Stimulated activated CD8-positive, alpha-beta memory T cell treated with anti-CD3 and anti-CD28 coated beads, Interleukin-15, amount 100 ng/mL, for 48 hours (primary cell): ENCODE measurements at places on chromosomes 5 and 9.
A peak's percentile ranks its signal among the peaks of the same experiment; 100 is the strongest.

DNA sequence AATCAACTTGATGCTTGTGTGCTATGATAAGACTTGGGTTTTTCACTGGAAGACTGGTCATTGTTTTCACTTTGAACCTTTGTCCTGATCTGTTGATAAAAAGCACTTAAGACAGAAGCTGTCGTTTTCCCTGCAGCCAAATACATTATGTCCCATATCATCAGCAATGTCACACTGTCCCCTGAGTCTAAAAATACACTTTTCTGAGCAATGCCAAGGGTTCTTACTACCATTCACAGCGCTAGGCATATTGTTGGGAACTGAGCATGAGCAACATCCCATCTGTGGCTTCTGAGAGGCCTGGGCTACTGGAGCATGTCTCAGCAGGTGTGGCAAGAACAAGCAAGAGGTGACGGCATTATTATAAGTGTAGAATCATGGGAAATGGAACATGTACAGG lies 81.8 kb downstream of the SEMA6A start:
- no peak for DNase-seq

- DNase-seq = no peak
Measured at GRCh38 chr9:13088720-13089427, 190.6 kb downstream of the MPDZ start.

- DNase-seq = no peak
Measured at GRCh38 chr5:154394307-154394706, 51.5 kb upstream of the SAP30L start.

GRCh38 chr5:153629027-153629895 lies 138.8 kb downstream of the GRIA1 start:
- no peak for DNase-seq

DNA sequence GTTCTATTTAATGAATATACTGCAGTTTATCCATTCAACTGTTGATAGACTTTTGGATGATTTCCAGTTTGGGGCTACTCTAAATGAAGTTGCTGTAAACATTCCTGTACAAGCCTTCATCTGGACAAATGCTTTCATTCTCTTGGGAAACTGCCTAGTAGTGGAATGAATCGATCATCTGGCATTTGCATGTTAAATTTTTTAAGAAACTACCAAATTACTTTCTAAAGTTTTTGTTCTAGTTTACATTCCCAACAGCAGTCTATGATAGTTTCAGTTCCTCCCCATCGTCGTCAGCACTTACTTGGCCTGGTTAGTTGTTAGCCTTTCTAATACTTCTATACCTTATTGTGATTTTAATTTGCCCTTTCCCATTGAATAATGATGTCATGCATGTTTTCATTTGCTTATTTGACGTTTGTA lies 306.3 kb downstream of the FER start:
- DNase-seq = no peak

DNA sequence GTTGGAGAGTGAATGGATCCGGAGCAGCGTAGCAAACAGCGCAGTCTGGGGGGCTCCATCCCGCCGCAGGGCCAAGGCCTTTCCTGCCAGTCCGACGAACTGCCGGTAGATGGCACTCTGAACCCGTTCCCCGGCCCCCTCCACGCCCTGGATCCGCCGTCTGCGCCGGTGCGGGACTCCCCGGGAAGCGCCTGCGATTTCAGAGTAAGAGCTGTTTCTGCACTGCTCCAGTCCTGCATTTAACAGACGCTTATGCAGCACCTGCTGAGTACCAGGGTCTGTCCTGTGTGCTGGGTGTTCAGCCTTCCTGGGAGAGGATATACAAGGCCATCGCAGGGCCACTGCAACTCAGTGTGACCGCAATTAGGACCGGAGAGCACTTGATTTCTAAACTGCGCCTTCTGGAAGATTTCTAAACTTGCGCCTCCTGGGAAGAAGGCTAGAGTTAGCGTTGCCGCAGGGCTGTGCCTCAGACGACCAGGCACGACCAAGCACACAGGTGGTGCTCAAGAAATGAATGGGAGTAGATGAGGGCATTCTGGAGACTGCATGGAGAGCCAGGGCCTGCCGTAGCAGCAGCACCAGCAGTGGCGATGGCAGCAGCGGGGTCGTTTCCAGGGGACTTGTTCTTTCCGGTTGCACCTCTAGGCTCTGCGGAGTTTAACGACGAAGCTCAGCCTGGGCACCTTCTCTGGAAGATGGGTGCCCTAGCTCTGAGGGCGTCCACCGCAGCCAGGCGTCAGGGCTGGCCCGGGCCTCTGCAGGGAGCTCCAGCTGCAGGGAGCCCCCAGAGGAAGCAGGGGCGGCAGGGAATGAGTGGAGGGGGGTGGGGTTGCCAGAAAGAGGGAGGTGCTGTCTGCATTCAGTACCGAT lies 14.3 kb upstream of the TIFAB start:
- peak; percentile 58 for DNase-seq

DNA sequence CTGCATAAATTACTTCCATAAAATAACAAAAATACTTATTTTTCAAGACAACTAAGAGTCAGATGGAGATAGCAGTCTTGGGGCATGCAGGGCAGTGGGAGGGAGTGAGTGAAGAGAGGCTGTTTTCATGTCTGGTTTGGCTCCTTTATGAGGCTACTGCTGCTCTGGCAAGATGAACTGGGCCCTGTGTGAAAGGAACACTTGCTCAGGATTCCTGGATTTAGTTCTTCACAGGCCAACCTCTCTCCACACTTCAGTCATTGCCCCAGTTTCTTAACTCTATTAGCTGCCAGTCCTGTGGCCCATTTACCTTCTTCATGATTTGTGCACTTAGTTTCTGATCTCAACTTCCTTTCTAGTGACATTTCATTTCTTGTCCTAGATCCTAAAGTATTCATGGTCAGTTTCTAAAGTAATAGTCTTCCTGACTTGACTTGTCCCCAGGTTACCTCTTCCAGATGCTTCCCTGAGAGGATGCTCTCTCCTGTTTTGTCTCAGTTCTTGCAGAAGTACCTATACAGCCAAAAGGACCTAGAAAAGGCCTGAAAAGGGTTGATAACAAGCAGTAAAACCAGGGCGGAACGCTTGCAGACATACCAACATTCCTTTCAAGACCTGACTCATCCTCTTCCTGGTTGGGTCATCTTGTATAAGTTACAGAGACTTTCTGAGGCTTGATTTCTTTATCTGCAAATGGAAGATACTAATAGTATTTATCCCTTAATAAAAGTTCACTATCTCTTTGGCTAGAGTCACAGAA lies 77.0 kb upstream of the ZFAND5 start:
- no peak for DNase-seq

GRCh38 chr5:107367939-107368338 lies 302.8 kb downstream of the EFNA5 start:
- no peak for DNase-seq

- no peak for DNase-seq
Measured at GRCh38 chr5:170152767-170153166, 47.1 kb downstream of the FOXI1 start.

DNA sequence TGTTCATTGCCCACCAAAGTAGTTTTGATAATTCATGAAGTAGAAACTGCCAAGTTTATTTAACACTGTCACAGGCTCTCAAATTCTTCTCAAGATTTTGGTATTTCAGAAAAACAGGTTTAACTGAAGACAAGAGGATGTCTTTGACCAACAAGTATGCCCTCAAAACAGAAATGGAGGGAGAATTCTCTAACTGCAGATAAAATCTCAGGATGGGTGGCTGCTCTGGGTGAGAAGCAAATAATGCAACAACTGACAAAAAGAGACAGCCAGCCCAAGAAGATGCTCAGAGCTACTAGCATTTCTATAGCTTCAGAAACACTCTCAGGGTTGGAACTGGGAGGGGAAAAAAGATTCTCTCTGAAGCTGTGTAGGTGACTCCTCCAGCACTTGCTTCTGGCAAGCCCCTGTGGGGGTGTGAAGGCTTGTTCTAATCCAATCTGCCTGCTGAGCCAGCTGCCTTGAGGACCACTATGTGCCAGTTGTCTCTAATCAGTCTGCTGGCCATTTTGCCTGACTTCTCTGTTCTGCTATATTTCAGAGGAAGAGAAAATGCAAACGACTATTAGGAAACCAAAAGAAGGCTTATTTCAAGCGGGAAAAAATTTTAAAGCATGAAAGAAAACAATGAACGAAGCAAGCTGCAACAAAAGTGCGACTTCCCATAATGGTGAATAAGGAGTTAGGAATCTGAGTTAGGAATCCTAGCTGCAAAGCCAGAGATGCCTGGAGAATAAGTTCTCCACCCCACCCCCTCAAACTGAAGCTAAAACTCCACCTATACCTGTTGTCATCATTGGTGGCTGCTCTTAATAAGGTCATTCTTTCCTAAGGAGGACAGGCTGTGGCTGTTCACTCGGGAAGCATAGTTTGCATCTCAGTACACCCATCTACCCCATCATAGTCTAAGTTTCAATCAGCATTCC lies 147.5 kb downstream of the GNAQ start:
- no peak for DNase-seq

DNA sequence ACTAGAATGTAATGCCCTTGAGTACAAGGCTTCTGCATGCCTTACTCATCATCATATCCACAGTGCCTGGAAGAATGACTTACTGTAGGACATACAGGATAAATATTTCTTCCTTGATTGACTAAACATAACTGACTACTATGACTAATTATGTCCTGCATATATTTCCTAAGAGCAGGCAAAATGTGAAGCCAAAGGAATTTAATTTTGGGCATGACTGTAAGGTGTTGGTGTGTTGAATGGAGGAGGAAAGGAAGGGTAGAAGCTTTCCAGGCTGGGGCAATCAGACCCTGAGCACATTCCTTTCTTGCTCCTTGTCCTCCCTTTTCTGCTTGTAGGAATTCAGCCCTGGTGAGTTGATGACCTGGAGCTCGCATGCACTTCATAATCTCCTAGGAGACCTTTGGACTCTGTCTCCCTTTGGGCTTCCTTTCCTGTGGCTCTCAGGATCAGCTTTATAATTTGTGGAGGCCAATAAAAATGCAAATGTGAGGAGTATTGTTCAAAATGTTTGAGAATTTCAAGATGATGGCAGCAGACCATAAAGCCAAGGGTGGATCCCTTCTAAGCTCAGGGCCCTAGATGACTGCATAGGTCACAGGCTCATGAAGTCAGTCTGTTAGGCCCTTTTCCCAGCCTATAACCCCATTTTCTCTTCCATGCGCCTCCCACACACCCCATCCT lies 174.0 kb downstream of the HMHB1 start:
- DNase-seq = no peak

DNA sequence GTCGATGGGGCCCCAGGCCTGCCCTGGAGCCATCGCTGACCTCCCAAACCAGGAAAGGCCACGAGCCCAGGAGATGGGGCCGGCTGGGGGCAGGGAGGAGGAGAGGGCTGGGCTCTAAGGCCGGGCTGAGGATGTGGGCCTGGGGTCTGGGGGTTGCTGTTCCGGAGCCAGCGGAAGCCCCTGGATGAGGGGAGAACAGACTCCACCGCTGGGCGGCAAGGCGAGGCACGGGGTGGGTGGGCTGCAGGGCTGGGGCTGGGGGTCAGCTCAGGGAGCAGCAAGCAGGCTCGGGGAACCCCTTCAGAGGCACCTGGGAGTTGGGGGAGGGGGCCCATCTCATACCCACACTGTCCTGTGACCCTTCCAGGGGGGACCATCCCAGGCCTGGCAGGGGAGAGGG lies 11.7 kb downstream of the LCN12 start:
- no peak for DNase-seq

DNA sequence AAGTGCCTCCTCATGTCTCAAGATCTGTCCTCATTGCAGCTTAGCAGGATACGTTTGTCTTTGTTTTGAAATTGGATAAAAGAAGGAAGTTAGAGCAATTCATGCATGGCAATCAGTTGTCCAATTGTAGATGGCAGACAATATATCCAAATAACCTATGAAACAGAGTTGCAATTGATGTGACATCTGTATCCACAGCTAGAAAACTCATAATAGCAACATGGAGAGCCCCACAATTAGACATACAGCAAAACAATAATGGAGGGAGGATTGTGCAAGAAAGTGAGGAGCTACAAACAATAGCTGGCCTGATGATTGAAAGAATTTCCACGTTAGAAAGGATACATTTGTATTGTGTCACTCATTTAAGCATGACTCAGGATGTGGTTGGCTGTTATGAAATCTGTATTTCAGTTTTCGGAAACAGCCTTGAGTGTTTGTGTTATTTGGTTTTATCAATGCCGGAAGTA lies 132.0 kb downstream of the FAM174A start:
- no peak for DNase-seq

DNA sequence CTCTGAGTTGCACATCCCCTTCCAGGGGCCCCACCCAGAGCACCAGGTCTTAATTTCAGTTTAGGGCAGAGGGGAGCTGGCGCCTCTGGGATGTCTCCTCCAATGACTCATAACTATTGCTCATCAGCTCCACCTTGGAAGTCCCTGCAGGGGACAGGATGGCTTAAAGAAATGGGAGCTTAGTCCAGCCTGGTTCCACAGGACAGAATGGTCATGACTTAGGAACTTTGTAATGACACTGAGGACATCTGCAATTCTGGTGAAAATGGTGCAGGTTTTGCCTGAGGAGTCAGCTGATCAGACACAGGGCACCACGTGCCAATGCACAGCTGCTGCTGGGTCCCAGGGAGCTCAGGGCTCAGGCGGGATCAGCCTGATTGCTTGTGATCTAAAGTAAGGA lies 16.4 kb upstream of the PPP1R26 start:
- no peak for DNase-seq

- no peak for DNase-seq
Measured at GRCh38 chr9:129478961-129479630, 141.8 kb downstream of the C9orf50 start.

- no peak for DNase-seq
Measured at GRCh38 chr9:79610791-79611614, 39.2 kb downstream of the TLE4 start.

DNA sequence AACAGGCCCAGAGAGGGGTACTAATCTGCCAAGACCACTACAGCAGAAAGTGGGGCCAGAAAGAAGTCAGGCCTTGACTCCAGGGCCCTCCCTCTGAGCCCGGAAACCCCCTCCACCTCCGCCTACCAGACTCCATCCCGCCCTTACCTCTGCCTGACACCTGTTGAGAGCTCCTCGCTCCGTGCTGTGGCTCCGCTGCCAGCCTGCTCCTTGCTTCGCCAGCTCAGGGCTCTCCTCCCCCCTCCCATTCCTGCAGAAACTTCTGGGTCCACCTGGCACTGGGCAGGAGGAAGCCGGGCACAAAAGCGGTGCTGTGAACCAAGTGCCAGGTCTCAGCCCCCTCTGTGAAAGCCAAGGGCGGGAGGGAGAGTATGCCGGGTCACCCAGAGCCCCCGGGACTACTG lies 6.4 kb upstream of the ST6GALNAC6 start:
- DNase-seq = no peak

GRCh38 chr5:90096415-90097081 lies 313.0 kb downstream of the CETN3 start:
- no peak for DNase-seq

- DNase-seq = no peak
Measured at GRCh38 chr5:154288145-154288544, 97.6 kb downstream of the GALNT10 start.
